ENCODE measurements at places on chromosomes 13 and 19.

GRCh38 chr13:43631106-43631505 lies 155.7 kb downstream of the ENOX1 start:
- DNase-seq: no peak

- DNase-seq: no peak
These were observed at the start of gene SIGLEC9 for GRCh38 chr19:51124729-51125128. Gene SIGLEC9, plus strand, starts transcription at chr19:51124906. Its CDS starts 69 bp downstream, at chr19:51124975.

GRCh38 chr19:6712692-6713670 lies 7.5 kb downstream of the C3 start:
- DNase-seq: no peak

DNA sequence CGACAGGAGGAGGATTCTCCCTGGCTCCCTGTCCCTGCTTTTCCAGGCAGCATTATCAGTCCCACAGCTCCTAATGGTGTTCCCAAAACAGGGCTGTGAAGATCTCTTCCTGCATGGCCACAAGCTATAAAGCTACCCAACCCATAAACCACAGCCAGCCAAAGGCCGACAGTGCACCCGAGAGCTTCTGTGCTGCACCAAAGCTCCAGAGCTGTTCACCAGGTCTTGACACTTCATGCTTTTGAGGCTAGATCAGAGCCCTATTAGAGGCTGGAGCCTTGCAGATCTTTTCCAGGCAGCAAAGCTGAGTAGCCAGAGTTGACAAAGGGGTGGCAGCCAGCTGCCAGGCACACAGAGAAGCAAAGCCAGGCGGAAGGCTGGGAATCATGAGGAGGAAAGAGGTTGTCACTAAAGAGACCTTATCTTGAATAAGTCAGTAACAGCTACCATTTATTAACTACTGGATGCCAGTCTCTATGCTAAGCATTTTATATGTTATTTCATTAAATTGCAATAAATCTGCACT lies 180.4 kb downstream of the KATNAL1 start:
- no peak for DNase-seq

DNA sequence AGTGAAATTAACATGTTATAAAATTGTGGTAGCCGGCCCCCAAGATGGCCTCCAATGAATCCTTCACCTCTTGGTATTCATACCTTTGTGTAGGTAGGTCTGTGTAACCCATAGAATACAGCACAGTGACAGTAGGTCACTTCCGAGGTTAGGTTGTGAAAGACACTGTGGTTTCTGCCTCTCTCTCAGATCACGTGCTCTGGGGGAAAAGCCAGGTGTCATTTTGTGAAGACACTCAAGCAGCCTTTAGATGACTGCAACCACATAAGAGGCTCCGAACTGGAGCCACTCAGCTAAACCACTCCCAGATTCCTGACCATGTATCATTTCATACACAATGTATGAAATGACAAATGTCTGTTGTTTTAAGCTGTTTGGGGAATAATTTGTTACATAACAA lies 9.8 kb upstream of the USPL1 start:
- no peak for DNase-seq

- no peak for DNase-seq
These were observed 8.5 kb downstream of the RFX1 start for GRCh38 chr19:13997631-13997962.

DNA sequence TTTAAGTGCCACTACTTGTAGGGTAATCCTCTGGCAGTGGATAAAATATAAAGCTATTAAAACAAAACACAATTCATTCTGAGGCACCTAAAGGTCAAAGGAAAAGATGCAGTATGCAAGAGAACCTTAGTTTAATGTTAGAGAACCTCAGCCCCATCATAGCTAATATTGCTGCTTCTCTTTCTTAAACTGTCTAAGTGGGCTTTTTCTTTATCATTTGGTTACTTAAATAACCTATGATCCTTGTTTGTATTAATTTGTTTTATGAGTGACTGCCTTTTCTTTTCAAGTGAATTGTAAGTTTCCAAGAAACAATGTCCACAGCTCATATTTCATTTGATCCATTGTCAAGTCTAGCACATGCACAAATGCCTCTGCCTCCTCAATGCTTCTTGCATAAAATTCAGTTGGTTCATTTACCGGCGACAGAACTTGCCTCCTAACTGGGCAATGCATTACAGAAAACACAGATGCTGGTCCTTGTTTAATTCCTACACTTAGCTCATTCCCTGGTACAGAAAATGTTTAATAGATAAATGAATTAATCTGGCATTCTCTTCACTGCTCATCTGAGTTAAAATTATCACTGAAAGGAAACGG lies 1049.8 kb downstream of the OLFM4 start:
- no peak for DNase-seq

DNA sequence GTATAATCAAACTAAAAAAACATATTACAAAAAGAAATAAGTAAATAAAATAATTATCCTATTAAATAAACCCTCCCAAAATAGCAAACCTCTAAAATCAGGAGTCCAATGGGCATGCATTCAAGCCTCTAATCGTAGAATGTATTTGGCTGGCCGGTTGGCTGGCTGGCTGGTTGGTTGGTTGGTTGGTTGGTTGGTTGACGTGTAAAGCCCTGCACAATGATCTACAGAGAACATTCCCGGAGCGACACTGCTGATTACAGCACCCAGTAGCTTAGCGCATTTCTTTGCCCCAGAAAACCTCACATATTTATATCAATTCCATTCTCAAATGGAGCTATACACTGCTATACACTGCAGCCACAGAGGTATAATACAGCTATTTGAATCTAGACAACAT lies 65.6 kb downstream of the SACS start:
- no peak for DNase-seq

GRCh38 chr13:36288794-36289391 lies 8.7 kb downstream of the CCDC169 start:
- no peak for DNase-seq

- no peak for DNase-seq
These were observed 7.5 kb downstream of the TEX29 start for GRCh38 chr13:111327730-111328573.

DNA sequence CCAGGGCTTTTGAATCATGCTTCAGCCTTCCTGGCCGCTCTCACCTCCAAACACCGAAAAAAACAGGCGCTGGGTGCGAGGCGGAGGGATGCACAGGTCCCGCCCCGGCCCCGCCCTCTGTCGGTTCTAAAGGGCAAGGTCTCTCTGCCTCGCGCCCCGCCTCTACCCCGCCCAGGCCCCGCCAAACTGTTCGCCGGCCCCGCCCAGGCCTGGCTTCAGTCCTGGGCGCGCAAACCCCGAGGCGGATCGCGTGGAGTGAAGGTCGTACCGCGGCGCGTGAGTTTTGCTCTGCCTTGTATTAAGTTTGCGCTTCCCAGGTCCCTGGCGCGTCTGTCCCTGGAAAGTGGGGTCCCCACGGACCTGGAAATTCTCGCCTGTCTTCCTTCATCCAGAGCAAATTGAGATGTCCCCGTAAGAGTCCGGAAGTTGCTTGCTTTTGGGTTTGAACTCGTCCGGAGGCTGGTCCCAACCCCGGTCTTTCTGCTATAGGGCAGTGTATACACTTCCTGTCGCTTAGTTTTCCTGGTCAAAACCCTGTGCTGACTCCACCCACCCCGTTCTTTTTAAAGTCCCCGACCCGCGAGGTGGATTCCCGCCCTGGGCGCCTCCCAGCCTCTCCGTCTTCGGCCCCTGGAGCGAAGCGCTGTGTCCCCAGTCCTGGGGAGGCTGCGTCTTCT lies 8.4 kb downstream of the ZNF808 start:
- peak; percentile 52 for DNase-seq

- DNase-seq: no peak
These were observed 5.1 kb downstream of the RAP2A start for GRCh38 chr13:97438856-97439595.

GRCh38 chr19:6352381-6353165 lies 8.8 kb upstream of the CLPP start:
- DNase-seq: no peak

DNA sequence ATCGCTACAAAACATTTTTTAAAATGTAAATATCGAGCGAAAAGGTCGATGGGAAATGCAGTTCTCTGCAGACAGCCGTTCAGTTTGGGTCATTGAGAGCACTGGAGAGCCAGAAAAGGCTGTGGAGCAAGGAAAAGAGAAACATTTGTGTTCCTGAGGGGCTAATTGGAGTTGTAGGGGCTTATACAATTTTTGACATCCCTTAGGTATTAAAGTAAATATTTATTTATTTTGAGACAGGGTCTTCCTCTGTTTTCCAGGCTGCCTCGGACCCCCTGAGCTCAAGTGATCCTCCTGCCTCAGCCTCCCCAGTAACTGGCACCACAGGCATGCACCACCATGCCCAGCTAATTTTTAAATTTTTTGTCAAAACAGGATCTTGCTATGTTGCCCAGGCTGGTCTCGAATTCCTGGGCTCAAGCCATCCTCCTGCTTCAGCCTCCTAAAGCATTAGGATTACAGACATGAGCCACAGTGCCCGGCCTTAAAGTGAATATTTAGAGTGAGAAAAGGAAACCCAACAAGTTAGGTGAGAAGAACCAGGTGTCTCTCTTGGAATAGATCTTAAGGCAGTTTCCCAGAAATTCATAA lies 825 bp upstream of the YIF1B start:
- DNase-seq: no peak

DNA sequence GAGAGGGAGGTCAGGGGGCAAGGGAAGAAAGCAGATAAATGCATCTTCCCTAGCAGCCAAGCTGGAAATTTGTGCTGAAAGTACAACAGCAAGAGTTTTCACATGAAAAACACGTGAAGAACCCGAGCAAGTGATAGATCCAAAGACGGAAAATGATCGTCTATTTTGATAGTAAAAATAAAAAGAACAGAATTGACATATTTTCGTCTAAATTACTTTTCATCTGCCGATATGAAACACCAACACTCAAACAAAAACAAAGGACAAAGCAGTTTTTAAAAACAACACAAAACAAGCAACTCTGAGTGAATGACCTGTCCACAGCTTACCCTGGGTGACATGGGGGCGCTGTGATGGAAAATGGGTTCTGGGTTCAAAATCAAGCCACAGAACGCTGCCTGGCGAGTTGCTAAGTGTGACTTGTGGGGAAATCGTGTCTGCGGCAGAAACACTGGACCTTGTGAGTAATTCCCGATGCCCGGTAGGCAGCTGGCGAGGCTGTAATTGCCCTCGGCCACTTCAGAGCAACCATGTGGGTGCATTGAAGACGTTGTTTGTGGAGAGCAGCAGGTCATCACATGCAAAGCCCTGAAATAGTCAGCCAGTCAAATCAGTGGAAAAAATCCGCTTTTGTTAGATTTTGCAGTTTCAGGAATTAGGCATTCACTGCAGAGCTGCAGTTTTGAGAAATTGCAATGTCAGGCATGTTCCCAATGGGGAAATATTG lies 7.4 kb downstream of the SOX1 start:
- no peak for DNase-seq

DNA sequence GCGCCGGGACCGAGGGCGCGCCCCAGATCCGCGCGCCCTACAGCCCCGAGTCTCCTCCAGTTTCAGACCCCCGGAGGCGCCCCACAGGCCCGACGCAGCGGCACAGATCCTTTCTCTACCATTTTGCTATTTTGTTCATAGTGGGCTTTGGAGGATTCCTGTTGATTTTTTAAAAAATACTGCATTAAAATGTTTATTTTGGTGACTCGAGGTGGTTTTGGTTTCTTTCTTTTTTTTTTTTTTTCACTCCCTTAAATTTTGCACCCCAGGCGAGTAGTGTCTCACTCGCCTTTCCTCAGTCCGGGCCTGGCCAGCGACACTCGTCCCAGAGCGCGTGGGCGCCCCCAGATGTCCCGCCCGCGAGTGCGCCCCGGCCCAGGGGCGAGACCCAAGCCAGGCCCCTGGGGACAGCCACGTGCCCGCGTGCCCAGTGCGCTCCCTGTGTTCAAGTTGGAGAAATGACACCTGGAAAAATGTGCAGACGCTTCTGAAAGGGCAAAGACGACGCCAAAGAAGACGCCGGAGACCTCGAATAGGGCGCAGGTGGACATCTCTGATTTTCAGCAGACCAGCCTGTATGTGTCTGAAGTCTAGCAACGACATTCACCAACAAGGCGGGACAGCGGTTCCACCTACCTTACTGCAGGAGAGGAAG lies 471 bp upstream of the INSR start:
- peak; percentile 15 for DNase-seq

DNA sequence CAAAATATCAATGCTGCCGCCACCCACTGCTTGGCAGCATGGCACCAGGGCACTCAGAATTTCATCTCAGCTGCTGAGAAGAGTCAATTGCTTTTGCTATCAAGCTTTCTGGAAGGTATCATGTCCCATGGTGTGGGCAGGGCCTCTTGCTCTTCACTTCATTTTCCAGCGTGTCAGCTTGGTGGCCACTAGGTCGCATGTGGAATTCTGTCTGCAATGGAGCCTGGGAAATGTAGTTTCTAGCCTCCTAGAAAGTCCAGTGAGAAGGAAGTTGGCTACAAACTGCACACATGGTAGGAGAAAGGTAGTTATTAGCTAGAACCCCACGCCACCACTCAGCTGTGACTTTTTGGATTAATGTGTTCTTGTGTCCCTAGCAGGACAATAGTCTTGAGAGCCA lies 105.3 kb downstream of the MYO16 start:
- no peak for DNase-seq

DNA sequence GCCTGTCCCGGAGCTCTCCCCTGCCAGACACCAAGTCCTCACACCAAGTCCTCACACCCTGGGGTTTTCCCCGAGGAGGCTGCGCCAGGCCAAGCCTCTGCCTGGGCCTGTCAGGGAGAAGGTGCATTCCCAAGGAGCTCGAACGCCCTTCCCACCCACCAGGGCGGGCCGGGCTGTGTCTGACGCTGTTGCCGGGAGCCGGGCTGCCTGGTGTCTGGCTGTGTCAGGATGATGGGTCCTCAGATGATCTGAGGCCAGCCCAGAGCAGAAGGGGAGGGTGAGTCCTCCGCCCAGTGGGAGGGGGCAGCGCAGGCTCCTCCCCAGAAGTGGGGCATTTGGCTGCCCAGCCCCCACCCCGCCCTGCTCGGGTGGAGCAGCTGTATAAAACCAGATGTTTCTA lies 2.3 kb upstream of the HAS1 start:
- DNase-seq: no peak

GRCh38 chr13:60696602-60697001 lies 299.6 kb downstream of the TDRD3 start:
- DNase-seq: no peak

DNA sequence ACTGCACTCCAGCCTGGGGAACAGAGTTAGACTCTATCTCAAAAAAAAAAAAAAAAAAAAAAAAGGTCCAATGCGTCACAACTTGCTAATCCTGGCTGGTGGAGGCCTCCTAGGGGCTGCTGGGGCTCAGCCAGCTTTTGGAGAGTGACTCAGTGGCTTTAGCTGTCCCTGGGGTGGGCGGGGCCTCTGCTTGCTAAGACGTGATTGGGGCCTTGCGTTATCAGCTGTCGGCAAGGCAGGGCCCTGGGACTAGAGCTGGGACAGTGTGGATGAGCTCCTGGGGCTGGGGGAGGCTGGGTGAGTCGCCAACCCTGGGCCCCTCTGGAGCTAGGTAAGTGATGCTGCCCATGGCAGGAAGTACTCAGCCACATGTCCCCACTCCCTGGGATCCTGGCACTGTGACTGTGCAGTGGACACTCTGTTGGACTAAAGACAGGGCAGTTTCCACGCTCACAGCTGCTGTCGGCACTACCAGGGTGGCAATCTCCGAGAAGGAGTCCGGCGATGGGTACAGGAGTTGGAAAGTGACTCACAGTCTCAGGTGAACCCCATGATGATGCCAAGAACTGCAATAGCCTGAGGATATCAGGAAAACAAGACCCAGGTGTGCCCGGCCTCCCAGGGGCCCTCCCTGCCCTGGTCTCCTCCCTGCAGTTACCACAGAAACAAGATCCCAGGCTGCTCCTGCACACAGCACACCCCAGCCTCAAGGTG lies 32.2 kb downstream of the F2RL3 start:
- DNase-seq: no peak
